ENCODE measurements at places on chromosomes 3 and 15. TPM values are rescaled to one million over a fixed set of nuclear protein-coding genes. Genes with fewer than 3 reads are reported as not detected.

CHL1 gene
- not detected for total RNA-seq

ZNF502 gene
- 1.3 TPM for total RNA-seq

GTPBP8 gene
- 15.7 TPM for total RNA-seq

KIF7 gene
- total RNA-seq, result 3.5 TPM

CCNDBP1 gene
- 26.7 TPM for total RNA-seq

SYNPR gene
- total RNA-seq, result not detected

LAMB2 gene
- total RNA-seq, result 109 TPM

GNAT1 gene
- not detected for total RNA-seq

CNBP gene
- 333 TPM for total RNA-seq

OR4F15 gene
- total RNA-seq, result not detected

CACNA1D gene
- total RNA-seq, result 0.61 TPM

KLF15 gene
- 0.08 TPM for total RNA-seq

CPB1 gene
- total RNA-seq, result not detected

TMEM212 gene
- not detected for total RNA-seq

MEGF11 gene
- total RNA-seq, result 0.39 TPM

NEIL1 gene
- 1.7 TPM for total RNA-seq

LNP1 gene
- total RNA-seq, result 0.77 TPM

ROBO2 gene
- not detected for total RNA-seq

ALS2CL gene
- 4.9 TPM for total RNA-seq

P2RY14 gene
- not detected for total RNA-seq

SPSB4 gene
- total RNA-seq, result 0.09 TPM

ALG1L2 gene
- total RNA-seq, result not detected

QRICH1 gene
- total RNA-seq, result 41.5 TPM

EXOSC7 gene
- 49.6 TPM for total RNA-seq

TMIE gene
- total RNA-seq, result 0.14 TPM

AADACL2 gene
- not detected for total RNA-seq

FMN1 gene
- total RNA-seq, result 0.25 TPM

FBXW12 gene
- not detected for total RNA-seq

SLCO2A1 gene
- 0.02 TPM for total RNA-seq

PLCH1 gene
- total RNA-seq, result 0.97 TPM

MKRN3 gene
- 2.8 TPM for total RNA-seq

SLC41A3 gene
- 23.0 TPM for total RNA-seq

TNFSF10 gene
- 0.11 TPM for total RNA-seq

ISL2 gene
- 4.7 TPM for total RNA-seq
